ENCODE measurements at places on chromosomes 16 and 17.
A peak's percentile ranks its signal among the peaks of the same experiment; 100 is the strongest.

DNA sequence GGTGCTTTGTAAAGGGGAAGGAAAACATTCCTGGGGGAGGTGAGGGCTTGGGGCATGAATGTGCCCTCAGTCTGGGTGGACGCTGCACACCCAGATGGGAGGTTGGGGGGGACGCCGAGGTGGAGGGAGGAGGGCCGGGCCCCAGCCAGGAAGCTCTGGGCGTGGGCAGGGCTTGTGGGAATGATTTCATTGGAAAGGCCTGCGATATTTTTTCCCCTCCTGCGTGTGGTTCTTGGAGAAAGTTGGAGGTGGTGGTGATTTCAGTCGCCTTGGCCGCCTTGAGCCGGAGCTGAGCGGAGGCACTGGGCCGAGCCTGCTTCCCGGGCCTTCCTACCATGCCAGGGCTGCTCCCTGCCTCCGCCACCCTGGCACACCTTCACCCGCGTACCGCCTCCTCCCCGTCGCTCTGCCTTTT is 26.4 kb upstream of the CLEC18A start:
- peak; percentile 15 for DNase-seq

GRCh38 chr16:80390871-80391489 is 149.8 kb upstream of the DYNLRB2 start:
- DNase-seq: no peak

DNA sequence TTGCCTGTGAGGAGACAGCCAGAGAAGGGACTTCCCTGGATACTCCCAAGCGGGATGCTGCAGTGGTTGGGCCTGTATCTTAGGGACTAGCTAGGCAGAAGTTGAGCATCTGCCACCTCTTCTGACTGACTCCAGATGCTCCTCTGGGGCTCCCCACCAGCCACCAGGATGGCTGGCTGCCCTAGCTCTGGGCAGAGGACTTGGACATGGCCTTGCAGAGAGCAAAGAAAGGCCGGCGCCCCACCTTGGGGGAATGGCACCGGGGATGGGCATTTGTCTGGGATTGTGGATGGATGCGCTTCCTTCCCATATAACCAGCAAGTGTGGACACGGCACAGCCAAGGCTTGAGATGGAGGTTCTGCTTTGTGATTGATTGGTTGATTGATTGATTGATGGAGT is 69.0 kb downstream of the OR1D5 start:
- DNase-seq: no peak

GRCh38 chr17:82007495-82008257 is 15.0 kb downstream of the CENPX start:
- no peak for DNase-seq

DNA sequence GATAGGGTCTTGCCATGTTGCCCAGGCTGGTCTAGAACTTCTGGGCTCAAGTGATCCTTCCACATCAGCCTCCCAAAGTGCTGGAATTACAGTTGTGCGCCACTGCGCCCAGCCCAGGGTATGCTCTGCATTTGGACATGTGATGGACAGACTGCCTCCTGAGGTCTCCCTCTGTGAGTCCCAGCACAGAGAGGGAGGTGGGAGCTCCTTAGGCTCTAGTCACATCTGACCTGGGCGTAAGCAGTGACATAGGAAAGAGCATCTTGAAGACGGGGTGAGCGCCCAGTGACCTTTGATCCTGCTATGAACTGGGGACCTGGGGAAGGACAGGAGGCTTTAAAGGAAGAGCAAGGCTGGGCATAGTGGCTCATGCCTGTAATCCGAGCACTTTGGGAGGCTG is 2.2 kb upstream of the GFAP start:
- DNase-seq: no peak

DNA sequence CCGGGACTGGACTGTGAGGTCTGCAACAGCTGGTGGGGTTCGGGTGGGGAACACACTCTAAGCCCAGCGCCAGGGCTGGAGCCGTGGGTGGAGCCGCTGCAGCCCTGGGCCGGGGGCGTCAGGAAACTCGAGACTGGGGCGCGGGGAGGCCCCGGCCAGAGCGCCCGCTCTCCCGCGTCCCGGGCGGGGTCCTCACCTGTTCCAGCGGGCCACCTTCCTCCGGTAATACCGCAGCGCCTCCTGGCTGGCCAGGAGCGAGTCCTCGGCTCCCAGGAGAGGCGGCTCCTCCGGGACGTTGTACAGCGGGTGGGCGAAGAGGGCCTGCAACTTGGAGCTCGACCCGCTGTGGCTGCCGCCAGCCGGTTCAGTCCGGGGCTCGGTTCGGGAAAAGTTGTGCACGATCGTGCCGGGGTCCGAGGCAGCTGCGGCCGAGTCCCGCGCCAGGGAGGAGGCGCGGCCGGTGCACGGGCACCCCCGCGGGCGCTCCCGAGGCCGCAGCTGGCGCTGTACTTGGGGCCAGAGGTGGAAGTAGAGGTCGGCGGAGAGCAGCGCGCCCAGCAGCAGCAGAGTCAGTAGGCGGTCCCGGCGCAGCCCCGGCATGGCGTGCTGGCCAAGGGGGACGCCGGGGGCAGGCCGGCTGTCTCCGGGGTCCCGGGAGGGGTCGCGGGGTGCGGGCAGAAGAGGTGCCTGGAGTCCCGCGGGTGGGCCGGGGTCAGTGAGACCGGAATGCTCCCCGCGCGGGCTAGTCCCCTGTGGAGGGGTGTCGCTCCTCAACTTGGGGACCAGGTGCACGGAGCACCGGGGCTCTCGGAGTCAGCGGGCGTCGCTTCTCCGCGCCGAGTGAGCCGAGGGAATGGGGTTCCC is 868 bp downstream of the FAM20A start:
- peak; percentile 55 for DNase-seq

GRCh38 chr17:63024716-63025115 is 58.7 kb downstream of the TANC2 start:
- DNase-seq: no peak

- no peak for DNase-seq
These were observed 108.5 kb upstream of the CHMP6 start for GRCh38 chr17:80882926-80883685.

GRCh38 chr16:4390266-4391260 is 18.9 kb downstream of the VASN start:
- no peak for DNase-seq

DNA sequence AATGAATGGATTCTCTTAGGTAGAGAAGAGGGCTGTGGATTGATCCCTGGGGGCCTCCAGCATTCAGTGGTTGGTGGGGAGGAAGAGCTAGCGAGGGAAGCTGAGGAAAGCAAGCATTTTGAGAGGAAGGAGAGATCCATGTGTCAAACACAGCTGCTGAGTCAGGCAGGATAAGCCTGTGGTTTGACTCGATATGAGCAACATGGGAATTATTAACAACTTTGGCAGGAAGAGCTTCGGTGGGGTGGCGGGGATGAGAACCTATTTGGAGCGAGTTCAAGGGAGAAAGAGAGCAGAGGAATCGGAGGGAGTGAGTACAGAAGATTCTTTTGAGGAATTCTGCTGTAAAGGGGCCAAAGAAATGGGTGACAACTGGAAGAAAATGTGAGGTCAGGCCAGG is 59.5 kb upstream of the CDC42EP4 start:
- no peak for DNase-seq

DNA sequence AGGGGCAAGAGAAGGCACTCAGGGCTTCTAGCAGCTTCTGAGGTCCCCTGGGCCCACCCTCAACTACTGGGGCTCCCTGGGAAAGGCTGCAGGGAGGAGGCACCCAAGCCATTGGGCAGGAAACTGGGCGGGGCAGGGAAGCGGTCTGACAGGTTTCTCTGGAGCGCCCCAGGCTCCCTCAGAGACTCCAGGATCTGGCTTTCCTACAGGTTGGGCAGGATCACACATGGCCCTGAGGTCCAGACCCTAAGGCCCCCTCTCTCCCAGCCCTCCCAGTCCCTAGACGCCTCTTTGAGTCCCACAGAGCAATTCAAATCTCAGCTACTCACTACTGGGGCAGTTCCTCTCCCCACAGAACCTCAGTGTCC is 14.3 kb downstream of the JUP start:
- no peak for DNase-seq

DNA sequence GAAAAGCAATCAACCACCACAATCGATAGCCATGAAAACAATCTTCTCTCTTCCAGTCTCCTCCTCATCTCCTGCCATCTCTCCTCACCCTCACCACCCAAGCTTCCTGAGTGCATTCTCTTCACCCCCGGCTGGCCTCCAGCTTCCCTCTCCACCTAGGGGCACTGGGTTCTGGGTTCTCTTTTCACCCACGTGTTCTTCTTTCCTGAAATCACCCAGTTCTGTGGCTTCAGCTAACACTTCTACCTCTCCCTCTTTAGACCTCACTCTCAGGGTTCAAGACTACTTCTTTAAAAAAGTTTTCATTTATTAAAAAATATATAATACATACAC is 8.2 kb downstream of the ITGAM start:
- DNase-seq: no peak

GRCh38 chr16:30767767-30768465 is 5.8 kb downstream of the RNF40 start:
- no peak for DNase-seq

DNA sequence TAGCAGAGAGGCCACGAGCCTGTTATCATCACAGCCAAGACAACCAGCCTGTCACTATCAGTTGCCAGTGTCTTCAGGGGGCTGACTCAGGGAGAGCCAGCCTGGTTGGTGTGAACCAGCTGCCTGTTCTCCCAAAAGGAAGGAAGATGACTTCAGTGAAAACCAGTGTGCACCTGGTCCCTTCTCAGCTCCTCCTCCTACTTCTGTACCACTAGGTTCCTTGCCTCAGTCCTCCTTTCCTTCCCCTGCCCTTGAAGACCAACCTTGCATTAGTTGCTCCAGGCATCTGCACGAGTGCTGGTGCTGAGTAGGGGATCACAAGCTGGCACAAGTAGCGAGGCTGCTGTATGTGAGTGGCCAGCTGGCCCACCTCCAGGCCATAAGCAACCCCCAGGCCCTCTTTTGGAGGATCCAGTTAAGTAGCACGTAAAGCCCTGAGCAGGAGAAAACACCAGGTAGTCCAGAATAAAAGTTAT is 8.5 kb downstream of the TUBG1 start:
- DNase-seq: peak; percentile 43

DNA sequence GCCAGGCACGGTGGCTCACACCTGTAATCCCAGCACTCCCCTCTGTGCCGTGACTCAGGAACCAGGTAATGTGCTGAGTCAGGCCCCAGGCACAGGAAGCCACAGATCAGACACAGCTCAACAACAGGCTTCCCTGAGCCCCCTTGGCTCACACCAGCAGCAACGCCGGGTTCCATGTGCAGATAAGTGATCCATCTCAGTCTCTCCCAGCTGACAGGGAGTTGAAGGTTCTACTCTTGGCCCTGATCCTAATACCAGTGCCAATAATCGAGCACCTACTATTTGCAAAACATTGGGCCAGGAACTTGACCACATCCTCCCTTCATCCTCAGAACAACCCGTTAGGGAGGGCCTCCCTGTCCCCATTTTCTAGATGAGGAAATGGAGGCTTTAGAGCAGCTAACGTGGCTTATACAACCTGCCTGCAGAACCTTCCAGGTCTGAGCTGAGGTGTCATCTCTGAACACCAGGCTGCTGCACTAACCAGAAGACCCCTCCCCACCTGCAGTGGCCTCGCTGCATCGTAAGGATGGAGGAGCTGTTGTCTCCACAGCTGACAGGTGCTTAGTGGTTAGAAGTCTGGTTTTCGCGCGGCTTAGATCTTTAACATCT is 64.8 kb upstream of the AMZ2 start:
- DNase-seq: peak; percentile 60

All from GM13976 (cell line).